Kidney epithelial cell (primary cell): ENCODE measurements at places on chromosomes 5 and 9. TPM values are rescaled to one million over a fixed set of nuclear protein-coding genes. Genes with fewer than 3 reads are reported as not detected.

DNA sequence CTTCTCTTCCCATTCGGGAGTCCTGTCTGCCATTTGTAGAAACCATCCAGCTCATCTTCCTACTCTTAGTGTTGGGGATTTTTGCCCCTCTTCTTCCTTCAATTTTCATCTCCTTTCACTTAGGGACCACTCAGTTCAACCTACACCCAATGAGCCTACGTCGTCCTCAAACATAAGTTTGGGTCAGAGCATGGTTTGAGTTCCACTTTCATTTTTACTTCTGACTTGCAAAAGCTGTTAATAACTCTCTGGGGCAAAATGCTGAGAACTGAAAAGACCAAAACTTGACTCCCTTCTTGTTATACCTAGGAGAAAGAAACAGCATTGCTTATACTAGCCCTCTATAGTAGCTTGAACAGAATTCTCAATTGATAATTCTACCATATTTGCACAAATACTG, 381.5 kb upstream of the MPDZ start:
- no peak for DNase-seq

GRCh38 chr9:123544007-123544827, 188.2 kb downstream of the CRB2 start:
- DNase-seq: peak; percentile 7

HAVCR1 gene
- total RNA-seq: 0.29 and 1.4 TPM in 2 replicates

RNF183 gene
- total RNA-seq: not detected in 2 replicates

KIF12 gene
- 13.8 and 15.8 TPM in 2 replicates for total RNA-seq

MEIKIN gene
- total RNA-seq: not detected in 2 replicates

LCN6 gene
- total RNA-seq: not detected in 2 replicates
